ENCODE measurements at places on chromosomes 6 and 20. TPM values are rescaled to one million over a fixed set of nuclear protein-coding genes. Genes with fewer than 3 reads are reported as not detected.

DNA sequence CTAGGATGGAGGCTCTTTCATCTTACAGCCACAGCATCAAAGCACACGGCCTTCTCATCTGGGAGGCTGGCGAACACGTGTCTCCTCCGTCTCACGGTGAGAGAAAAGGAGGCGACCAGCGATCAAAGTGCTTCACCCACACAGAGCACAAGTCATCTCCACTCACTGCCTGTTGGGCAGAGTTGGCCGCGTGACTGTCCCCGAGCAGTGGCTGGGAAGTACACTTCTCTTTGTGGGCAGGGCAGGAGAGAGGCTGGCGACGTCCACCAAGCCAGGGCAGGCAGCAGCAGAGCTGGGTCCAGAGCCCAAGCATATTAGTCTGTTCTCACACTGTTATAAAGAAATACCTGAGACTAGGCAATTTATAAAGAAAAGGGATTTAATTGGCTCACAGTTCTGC lies 64.1 kb upstream of the FOXC1 start:
- no peak for DNase-seq

GRCh38 chr6:134809130-134809529 lies 140.8 kb downstream of the ALDH8A1 start:
- no peak for DNase-seq

- no peak for DNase-seq
Observed at GRCh38 chr6:24019393-24019792, 106.6 kb upstream of the NRSN1 start.

GRCh38 chr6:155174576-155175211 lies 89.1 kb upstream of the CLDN20 start:
- peak; percentile 89 for DNase-seq

HLA-DRB1 gene
- total RNA-seq: 60.6 TPM

PRDM1 gene
- 19.1 TPM for total RNA-seq

PRL gene
- total RNA-seq: not detected

DNA sequence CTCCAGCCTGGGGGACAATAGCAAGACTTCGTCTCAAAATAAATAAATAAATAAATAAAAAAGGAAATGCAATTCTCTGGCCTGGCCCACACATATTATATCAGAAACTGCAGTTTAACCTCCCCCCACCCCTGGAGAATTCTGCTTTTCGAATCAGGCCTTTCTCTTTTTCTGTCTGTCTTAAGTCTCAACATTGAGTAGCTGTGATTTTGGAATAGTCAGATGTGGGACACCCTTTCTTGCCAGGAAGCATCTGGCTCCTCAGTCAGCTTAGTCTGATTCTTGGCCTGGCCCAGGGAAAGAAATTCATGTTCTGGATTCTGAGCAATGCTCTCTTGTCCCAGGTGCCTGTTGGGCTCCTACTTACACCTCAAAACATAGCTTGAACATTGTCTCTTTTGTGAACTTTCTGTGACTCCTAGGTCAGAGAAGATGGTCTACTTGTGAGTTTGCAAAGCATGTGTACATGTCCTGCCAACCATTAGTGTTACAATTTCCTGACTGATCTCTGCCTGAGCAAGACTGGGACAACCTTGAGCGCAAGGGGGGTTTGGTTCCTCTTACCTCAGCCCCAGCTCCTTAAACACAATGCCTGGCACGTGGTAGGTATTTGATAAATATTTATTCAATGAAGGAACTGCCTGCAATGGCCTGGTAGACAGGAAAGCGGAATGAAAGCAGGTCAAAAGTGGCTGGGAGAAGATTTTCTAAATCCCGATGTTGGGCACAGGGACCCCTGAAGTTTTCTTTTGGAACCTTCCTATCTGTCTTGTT lies 23.8 kb upstream of the POU5F1 start:
- DNase-seq: no peak

Data from hepatocyte (in vitro differentiated cells).